ENCODE measurements at places on chromosomes 3 and 15.

GRCh38 chr3:62982795-62983455 lies 107.7 kb upstream of the CADPS start:
- no peak for DNase-seq

- no peak for DNase-seq
These were observed 11.1 kb upstream of the ZNF620 start for GRCh38 chr3:40494698-40495097.

GRCh38 chr3:59607656-59608055 lies 557.8 kb upstream of the CFAP20DC start:
- no peak for DNase-seq

DNA sequence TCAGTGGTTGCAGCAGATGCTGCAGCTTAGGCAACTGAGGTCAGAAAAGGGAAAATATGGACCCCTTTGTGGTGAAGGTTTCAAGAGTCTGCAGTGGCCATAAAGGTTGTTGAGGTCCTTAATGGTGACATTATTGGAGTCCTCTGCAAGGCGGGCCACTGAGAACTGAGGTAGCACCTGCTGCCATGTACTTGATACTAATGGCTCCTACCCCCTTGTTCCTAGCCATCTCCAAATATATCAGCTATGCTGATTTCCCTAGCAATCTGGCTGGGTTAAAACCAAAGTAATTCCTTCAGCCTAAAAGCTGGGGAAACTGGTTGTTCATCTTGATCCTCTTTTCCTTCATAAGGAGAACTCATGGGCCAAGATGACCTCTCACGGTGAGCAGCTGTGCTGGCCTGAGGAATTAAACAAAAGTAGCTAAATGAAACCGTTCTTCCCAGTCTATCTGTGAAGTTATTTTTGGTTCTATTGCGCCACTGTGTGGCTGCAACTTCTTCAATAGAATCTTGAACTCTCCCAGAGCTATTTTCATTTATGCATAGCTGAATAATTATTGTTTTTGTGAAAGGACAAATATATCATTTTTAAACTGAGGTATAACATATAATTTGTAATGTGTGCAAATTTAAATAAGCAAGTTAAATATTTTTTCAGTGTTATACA lies 76.1 kb upstream of the PLSCR4 start:
- no peak for DNase-seq

GRCh38 chr3:58691997-58692396 lies 25.4 kb upstream of the FAM3D start:
- DNase-seq, result no peak

Measured in NCI-H187 treated with DMSO at 0.1 percent for 48 hours (cell line).